Urothelium cell line (cell line): ENCODE measurements at places on chromosomes 2 and 18.

GRCh38 chr2:58283931-58284330 is 42.8 kb upstream of the FANCL start:
- no peak for DNase-seq

DNA sequence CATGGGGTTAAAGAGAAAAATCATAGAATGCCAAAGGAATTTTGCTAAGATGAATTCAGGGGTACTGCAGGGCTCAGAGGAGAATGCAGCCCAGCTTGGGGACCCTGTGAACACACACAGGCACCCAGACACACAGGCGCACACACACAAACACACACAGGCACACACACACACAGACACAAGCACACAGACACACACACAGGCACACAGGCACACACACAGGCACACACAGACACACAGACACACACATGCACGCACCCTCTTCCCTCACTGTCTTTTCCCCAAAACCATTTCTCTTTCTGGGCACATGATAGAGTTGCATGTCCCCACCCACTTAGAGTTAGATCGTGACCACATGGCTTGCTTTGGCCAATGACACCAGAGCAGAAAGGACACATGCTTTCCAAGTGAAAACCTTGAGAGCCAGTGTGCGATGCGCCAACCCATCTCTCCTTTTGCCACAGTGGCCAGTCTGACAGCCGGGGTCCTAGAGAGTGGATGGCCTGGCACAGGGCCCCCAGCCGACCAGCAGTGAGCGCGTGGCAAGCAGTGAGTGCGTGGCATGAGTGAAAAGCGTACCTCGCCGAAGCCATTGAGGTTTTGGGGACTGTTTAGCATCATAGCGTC is 163.3 kb downstream of the KLHL29 start:
- DNase-seq, result no peak

- no peak for DNase-seq
Observed at GRCh38 chr18:70423120-70423519, 134.3 kb downstream of the SOCS6 start.

GRCh38 chr2:162473-163382 is 101.1 kb downstream of the SH3YL1 start:
- DNase-seq, result no peak

DNA sequence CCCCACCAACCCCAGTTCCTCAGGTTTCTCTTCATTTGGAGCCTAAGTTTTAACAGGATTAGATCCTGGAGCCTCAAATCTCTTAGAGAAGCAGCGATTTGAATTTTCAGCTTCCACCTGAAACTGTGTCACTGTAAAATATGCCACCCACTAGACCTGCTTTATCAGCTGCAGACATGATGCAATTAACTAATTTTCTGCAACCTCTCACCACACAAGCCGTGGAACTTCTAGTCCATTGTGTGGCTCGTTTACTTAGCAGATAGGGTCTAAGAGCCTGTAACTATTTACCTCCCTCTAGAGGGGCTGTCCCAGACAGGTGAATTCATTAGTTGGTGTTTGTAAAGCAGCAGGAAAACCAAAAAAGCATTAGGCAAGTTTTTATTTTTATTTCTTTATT is 31.6 kb upstream of the FZD5 start:
- DNase-seq, result no peak

DNA sequence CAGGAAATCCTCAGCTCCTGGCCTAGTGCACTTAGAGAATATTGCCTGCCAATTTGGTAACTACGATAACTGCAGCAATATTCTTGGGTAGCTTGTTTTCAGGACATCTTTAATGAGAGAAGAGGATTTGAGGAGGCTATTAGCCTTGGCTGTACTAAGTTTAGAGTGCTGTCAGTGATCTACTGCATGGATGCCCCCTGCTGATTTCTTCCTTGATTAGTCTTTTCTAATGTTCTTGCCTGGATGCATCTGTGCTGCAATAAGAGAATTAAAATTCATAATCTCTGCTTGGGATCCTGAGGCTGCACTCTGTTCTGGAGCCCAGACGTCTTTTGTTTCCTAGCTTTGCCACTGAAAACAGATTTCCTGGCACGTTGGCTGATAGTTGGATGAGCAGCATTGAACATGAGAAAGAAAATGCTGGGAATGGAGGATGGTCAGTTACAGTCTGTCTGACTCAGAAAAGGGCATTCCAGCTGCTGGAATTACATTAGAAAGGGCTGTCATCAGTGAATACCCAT is 115.4 kb downstream of the CCDC85A start:
- no peak for DNase-seq

GRCh38 chr2:44358503-44358902 is 2.8 kb downstream of the PREPL start:
- peak; percentile 58 for DNase-seq

DNA sequence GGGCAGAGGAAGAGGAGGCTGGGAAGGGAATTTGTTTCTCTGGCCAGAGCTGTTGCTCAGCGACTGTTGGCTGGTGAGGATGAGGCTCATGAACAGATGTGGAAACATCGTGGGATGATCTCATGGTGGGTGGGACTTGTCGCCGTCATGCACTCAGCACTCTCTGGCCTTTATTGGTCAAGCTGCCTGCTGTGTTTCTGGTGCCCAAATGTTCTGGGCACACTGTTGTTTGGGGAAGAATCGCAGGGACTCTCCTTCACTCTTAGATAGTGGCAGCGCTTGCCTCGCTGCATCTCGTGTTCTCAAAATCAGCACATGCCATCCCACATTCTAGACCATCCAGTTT is 145.6 kb downstream of the AGAP1 start:
- peak; percentile 41 for DNase-seq

- DNase-seq, result peak; percentile 7
Observed at GRCh38 chr2:181203916-181204315, 223.5 kb downstream of the UBE2E3 start.
